ENCODE measurements at places on chromosomes 6 and 20.

- no peak for DNase-seq
These were observed 386.5 kb downstream of the SMOC2 start for GRCh38 chr6:168827586-168827871.

- DNase-seq, result no peak
These were observed 77.3 kb upstream of the TMEM244 start for GRCh38 chr6:129938249-129939020.

GRCh38 chr6:51261691-51262090, 443.0 kb downstream of the TFAP2B start:
- DNase-seq, result no peak

- no peak for DNase-seq
These were observed 884 bp downstream of the TSPO2 start for GRCh38 chr6:41043151-41043550.

DNA sequence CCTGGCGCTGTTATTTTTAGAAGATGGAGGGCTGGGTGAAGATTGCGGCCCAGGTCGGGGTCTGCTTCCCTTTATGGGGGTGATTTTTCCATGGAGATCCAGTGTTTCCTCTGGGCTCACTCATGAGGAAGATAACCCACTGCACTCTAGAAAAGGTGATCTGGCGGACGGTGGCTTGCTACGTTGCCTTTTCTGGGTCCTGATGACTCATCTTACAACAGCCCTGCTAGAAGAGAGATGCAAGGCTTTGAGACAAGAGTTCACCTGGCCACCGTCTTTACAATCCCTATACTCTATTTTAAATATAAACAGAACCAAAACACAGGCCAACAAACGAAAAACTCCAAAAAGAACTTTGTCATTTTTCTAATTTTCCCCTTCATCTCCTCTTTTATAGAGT, 182.1 kb upstream of the EXOC2 start:
- DNase-seq, result no peak

- no peak for DNase-seq
These were observed 33.8 kb upstream of the FAM135A start for GRCh38 chr6:70379473-70380013.

- no peak for DNase-seq
These were observed 39.8 kb downstream of the HIVEP1 start for GRCh38 chr6:12051861-12052368.

DNA sequence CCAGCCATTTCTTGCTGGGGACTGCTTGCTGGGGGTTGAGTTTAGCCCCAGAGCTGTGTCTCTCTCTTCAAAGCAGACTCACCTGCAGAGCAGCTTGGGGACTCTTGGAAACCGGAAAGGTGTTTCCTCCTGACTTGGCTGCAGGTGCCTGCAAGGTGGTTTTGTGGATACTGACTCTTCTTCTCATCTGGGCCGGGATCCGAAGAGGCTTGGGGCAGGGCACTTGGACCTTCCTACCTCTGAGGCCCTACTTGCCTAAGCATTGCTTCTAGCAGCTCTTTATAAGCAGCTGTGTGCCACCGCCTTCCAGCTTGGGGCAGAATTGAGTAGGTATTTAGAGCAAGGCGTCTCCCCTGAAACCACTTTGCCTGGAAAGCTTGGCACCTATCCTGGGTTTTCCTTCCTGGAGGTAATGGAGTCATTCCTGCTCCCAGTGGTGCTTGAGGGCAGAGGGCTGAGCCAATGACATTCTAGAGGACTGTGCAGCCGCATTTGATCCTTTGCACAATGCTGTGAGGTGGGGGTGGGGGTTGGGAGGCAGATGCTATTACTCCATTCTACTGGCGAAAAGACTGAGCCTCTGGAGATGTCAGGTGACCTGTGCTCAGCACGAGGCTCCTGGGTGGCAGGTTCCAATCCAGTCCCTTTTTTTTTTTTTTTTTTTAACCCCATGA, 3.4 kb upstream of the CTSZ start:
- DNase-seq, result no peak

DNA sequence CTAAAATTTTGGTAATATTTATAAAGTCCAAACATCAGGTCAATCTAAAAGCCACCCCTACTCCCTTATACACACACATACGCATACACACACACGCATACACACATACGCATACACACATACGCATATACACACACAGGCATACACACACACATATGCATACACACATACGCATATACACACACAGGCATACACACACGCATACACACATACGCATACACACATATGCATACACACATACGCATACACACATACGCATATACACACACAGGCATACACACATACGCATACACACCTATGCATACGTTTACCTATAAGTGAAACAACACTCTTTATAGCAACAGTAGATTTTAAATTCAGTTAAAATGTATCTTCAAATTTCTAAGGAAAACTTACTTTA, 112.8 kb upstream of the C6orf118 start:
- DNase-seq, result no peak

GRCh38 chr20:59578436-59579403, 25.6 kb upstream of the PHACTR3 start:
- no peak for DNase-seq

DNA sequence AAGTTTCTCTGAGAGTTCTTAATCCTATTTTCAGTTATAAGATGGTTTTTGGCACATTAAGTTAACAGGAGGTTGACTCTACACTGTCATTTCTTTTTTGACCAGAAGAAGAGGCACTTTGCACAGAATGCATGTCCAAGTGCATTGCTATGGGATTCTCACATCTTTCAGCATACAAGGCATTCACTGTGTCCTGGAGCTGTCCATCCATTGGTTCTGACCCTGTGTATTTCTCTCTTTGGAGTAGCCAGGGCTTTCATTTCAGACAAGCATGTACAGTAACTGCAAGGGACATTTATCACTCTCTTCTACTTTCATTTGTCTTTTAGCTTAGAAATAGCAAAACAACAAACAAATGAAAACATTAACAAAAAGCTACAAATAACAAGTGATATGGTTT, 275.1 kb upstream of the IMPG1 start:
- no peak for DNase-seq

- no peak for DNase-seq
These were observed 3.5 kb downstream of the SCML4 start for GRCh38 chr6:107820338-107821261.

DNA sequence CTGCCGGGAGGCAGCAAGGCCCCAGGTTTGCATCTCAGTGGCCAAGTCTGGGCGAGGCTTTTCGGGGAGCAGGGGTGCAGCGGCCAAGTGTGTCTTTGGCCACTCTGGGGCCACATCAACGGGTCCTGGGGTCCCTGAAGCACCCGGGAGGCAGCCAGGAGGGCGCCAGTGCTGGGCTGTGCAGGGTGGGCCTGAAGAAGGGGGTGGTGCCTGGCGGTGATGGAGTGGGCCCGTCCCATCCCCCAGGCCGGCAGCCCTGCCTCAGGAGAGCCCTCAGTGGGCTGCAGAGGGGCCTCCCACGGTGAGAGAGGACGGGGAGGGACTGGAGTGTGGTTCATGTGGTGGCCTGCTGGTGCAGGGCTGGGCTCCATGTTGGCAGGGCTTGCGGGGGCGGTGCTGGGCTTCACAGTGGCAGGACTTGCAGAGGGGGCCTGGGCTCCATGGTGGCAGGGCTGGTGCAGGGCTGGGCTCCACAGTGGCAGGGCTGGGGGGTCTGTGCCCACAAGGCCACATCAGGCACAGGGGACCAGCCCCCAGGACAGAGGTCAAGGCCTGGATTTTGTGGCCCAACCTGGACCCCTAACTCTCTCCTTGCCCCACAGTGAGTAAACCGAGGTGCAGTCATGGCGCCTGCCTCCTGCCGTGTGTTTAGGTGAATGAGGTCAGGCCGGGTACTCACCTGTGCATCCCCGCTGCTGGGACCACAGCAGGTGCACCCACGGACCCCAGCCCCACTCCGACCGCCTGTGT, 10.5 kb upstream of the BHLHE23 start:
- DNase-seq, result no peak

DNA sequence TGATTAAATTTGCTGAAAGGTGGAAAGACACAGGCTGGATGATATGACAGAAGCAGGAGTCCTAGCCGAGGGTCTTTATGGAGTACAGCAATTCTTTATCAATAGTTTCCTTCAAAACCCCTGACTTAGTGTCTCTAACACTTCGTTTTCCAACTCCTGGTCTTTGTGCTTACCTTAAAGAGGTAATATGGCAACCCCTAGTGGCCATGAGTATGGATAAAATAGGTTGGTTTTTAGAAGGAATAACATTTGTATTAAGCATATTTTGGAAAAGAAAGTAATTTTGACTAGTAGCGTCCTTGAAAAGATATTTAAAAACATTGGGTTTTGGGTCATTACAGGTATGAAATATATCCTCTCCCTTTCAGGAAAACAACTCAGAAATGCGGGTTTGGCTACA, 51.9 kb downstream of the VGLL2 start:
- no peak for DNase-seq

- no peak for DNase-seq
These were observed 268.2 kb downstream of the PHACTR1 start for GRCh38 chr6:12984776-12985175.

GRCh38 chr6:158043586-158044524, 62.2 kb downstream of the SYNJ2 start:
- DNase-seq, result no peak

DNA sequence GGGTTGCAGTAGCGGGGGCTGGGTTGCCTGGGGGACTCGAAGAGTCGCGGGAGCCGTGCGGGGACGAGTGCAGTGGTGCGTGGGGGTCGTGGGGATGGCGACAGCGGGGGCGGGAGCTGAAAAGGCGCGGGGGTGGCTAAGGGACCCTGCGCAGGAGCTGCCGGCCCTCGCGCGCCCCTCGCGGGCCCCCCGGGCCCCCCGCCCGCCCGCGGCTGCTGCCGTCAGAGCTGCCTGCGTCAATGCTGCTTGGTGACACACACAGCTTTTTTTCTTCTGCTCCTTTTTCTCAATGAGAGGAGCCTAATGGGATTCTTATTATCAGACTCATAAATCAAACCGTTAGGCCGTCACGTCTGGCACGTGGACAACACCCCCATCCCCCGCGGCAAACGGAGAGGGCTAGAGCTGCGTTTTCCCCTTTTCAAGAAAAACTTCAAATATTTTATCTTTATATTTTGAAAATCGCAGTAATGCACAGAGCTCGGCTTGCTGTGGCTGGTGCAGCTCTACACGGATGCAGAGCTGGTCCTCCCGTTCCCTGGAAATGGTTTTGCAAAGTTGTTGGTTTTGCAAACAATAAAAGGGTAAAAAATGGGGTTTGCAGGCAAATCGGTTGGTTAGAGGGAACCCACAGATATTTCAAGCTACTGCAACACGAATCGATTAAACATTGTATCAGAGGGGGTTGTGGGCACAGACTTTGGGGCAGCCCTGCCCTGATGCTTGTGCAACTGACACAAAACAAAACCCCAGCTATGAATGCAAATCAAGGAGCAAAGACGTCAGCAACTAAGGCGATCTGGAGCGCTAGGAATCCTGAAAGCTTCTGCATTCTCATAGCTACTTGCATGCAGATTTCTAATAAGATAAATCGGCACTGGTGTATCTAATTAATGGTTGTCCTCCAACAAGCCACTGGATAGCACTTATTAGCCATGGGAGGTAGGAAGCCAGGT, 161.4 kb downstream of the TBXT start:
- no peak for DNase-seq

GRCh38 chr6:43980004-43980795, 147.1 kb downstream of the MRPL14 start:
- DNase-seq, result no peak

- DNase-seq, result no peak
These were observed 4.8 kb downstream of the CRIP3 start for GRCh38 chr6:43303751-43304331.

DNA sequence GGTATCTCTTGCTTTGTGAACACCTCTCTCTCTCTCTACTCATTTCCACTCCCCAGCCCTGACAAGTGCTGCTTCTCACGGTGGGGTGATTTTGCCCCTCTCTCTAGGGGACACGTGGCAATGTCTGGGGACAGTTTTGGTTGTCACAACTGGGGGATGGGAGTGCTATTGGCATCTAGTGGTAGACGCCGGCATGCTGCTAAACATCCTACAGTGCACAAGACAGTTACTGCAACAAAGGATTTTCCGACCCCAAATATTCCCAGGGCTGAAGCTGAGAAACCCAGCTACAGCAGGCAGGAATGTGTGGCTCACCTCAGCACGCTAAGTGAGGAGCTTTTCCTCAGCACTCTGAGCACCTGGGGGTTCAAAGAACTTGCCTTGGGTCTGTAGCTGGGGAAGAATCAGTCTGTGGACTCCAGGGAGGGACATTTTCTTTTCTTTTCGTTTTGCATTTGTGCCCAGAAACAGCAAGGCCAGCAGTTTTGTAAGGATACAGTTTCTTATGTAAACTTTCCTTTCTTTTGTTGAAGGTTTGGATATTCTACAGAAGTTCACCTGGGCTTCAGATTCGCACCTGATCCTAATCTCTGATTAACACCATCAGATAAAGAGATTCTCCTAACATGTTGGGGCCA, 246.9 kb upstream of the ZFP64 start:
- no peak for DNase-seq

GRCh38 chr20:52731093-52731492, 241.1 kb upstream of the TSHZ2 start:
- no peak for DNase-seq

GRCh38 chr6:56713254-56713672, 70.6 kb upstream of the DST start:
- no peak for DNase-seq

DNA sequence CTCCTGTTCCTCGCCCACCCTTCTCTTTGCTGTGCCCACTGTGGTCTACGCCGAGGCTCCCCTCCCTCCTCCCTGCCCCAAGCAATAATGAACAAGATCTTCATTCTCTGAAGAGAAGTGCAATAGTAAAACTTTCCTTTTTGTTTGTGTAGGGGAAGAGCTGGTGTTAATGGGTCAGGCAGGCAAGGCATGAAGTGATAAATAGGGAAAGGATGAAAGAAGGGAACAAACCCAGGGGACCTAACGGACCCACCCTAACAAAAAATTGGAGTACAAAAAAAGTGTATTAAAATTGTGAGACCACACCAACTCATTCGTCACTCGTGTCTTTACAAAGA, 66.9 kb downstream of the ZBTB2 start:
- DNase-seq, result no peak

- DNase-seq, result no peak
These were observed 14.3 kb upstream of the RBPJL start for GRCh38 chr20:45292343-45292742.

DNA sequence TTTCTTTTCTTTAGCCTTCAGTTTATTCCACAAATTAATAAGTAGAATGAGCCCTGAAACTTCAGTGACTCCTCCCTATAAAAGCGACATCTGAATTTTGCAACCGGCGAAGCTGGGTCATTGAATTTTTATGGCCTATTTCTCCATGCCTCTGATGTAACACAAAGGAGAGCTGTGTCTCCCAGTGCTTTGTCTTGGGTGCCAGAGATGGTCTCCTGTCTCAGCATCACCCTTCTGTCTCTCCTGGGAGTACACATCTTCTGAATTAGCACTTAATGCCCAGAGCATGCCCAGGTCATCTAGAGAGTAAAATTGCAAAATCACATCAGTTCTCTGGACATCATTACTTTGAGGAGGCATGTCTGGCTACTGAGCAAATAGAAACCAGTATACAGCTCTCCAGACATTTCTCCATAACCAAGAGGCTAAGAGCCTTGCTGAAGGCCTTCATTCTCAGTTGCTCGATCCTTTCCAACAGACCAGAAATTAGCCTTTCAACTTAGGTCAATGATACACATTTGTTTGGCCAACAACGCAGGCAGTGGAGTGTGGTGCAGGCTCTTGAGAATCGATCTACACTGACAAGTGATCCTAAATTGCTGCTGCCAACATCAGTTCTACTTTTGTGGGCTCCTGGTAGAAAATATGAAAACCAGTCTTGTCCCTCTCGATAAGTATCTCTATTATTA, 176.0 kb upstream of the FOXQ1 start:
- no peak for DNase-seq

Data from DMS 273 treated with DMSO at 0.1 percent for 48 hours (cell line).